ENCODE measurements at places on chromosomes 13 and 19.

- DNase-seq: peak; percentile 36
These were observed 29.2 kb downstream of the COG6 start for GRCh38 chr13:39684531-39685137.

GRCh38 chr13:43838909-43839308 lies 40.6 kb downstream of the CCDC122 start:
- DNase-seq: no peak

GRCh38 chr13:54173996-54174395 lies 1145.4 kb downstream of the OLFM4 start:
- no peak for DNase-seq

GRCh38 chr19:10557603-10558197 lies 8.1 kb downstream of the KRI1 start:
- no peak for DNase-seq

DNA sequence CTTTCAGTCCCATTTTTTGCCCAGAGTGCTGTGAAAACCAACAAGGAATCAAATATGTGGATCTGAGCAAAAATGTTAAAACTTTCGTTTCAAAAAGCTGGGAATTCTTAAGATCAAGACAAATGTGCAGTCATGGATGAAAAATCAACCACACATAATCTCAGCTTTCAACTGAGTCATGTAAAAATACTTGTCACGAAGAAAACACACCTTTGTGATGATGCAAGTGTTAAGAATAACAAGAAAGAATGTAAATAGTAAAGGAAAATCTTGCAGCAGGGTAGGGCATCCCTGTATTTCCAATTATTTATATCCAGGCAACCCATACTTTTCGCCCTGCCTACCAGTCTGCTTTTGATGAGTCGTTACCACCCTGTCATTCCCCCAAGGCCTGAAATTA lies 27.4 kb upstream of the DCLK1 start:
- DNase-seq: no peak

DNA sequence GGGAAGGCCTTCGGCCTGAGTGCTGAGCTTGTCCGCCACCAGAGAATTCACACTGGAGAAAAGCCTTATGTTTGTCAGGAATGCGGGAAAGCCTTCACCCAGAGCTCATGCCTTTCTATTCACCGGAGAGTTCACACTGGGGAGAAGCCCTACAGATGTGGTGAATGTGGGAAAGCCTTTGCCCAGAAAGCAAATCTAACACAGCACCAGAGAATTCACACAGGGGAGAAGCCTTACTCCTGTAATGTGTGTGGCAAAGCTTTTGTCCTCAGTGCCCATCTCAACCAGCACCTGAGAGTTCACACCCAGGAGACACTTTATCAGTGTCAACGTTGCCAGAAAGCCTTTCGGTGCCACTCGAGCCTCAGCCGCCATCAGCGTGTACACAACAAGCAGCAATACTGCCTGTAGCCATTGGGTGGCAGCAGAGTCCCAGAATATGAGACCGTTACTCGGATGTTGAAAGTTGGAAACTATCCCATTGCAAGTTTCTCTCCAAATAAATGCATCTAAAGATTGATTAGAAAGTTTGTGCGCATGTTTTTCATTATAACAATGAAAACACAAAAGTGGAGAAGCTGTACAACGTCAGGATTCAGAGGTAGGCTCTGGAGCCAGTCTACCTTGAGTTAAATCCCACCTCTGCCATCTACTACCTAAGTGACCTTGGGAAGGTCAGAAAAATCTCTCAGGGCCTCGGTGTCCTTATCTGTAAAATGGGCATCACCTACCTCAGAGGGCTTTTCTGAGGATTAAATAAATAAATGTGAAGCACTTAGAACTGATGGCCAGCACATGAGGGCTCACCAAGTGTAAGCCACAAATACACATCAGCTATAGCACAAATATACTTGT lies 21.1 kb downstream of the ZNF473 start:
- peak; percentile 37 for DNase-seq

DNA sequence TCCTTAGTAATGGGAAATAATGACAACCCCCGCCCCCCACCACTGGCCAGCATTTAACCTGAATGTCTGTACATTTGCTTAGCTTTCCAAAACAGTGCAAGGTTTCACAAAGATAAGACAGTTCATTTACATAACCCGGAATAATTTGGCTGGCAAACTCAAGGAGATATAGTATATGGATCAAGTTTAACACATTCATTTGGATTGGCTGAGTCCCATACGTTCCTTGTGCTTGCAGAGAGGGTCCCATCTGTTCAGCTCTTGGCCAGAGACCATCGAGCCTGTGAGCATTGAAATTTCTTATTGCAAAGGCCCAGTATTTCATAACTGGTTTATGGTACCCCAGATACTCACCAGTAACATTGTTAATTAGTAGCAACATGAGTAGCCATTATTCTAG lies 116.5 kb downstream of the GPC6 start:
- DNase-seq: no peak

DNA sequence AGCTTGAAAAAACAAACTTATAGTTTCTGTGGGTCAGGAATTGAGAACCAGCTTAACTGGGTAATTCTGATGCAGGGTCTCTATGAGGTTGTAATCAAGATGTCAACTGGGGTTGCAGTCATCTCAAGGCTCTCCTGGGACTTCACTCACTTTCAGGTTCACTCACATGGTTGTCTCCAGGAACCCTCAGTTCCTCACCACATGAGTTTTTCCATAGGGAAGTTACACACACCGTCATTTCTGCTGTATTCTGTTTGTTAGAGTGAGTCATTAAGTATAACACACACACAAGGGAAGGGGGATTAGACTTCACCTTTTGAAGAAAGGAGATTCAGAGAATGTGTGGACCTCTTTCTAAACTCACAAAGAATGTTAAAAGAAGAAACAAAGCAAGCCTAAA lies 34.9 kb upstream of the MLNR start:
- DNase-seq: no peak

DNA sequence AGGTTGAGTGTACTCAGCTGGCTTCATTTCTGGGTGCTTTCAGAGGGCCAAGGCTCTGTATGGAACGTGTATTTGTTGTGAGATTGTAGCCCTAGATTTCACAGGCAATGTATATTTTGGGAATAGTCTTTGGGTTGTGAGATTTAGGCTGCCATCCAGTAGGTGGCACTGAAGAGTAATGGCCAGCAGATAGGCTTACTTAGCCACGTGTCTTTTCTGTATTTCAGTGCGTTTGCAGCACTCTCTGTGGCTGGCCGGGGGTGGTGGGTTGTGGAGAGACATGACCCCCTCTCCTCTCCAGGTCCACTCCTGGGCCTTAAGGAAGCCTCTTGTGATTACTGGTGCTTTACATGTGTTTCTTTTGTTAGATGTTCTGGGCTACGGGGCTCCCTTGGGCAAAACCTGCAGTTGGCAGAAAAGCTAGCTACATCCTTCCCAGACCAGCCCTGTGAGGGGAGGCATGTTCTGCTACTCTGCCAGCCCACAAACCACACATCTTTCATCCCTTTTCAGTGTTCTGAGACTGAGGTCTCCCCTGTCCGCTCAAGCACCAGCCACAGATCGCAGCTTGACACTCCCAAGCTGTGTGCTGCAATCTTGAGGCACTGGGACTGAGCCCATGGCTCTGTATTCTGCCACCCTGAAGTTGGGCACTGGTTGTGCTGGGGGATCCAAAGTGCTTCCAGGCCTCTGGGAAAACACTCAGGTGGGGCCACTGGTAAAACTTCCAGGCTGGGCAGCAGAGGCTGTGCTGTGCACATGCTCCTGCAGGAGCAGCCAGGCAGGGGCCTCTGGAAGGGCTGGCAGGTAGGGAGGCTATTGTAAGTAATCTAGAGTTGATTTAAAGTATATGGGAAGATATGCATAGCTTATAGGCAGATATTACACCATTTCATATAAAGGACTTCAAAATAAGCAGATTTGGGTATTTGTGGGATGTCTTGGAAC lies 1096.8 kb upstream of the PCDH20 start:
- peak; percentile 40 for DNase-seq

GRCh38 chr13:98775386-98775785 lies 22.9 kb upstream of the SLC15A1 start:
- DNase-seq: no peak

DNA sequence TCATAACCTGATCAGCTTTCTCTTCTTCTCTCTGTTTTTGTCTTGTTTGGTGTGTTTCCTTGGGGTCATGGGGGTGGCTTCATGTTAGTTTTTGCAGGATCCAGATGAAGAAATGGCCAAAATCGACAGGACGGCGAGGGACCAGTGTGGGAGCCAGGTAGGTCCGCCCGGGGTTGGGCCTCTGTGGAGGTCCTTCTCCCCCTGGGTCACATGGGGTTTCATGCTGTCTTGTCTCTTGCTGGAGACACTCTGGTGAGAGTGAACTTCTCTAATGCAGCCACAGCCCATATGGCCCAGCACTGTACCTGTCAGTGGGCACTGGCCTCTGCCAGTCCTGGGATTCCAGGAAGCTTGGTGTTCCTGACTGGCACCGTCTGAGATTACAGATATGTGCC lies 1.1 kb downstream of the CCNE1 start:
- no peak for DNase-seq

GRCh38 chr13:91401920-91402319 lies 3.5 kb downstream of the GPC5 start:
- no peak for DNase-seq

- no peak for DNase-seq
These were observed 19.9 kb downstream of the ONECUT3 start for GRCh38 chr19:1773184-1773583.

- DNase-seq: no peak
These were observed 342.4 kb downstream of the KCNRG start for GRCh38 chr13:50357586-50358118.

GRCh38 chr19:12788682-12789097 lies 2.6 kb upstream of the JUNB start:
- peak; percentile 92 for DNase-seq

GRCh38 chr13:21511849-21512248 lies 52.7 kb upstream of the ZDHHC20 start:
- no peak for DNase-seq

- DNase-seq: no peak
These were observed 4.4 kb upstream of the CNMD start for GRCh38 chr13:52743988-52744387.

- DNase-seq: no peak
These were observed 133.2 kb downstream of the STARD13 start for GRCh38 chr13:33152389-33152788.

- no peak for DNase-seq
These were observed 83.7 kb downstream of the NUFIP1 start for GRCh38 chr13:44905556-44905955.

GRCh38 chr19:57512845-57513244 lies 13.1 kb downstream of the ZNF773 start:
- no peak for DNase-seq

DNA sequence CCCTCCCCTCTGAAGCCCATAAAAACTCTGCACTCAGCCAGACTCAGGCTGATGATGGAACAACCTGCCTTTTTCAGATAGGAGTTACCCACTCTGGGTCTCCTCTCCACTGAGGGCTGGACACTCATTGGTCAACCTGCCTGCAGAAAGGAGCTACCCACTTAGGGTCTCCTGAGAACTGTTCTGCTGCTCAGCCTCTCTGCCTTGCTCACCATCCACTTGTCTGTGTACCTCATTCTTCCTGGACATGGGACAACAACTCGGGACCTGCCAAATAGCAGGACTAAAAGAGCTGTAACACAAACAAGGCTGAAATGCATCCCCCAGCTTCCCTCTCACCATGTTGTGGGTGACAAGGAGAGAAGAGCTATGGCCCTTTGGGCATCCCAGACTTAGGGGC lies 18.4 kb upstream of the RCBTB2 start:
- DNase-seq: no peak

DNA sequence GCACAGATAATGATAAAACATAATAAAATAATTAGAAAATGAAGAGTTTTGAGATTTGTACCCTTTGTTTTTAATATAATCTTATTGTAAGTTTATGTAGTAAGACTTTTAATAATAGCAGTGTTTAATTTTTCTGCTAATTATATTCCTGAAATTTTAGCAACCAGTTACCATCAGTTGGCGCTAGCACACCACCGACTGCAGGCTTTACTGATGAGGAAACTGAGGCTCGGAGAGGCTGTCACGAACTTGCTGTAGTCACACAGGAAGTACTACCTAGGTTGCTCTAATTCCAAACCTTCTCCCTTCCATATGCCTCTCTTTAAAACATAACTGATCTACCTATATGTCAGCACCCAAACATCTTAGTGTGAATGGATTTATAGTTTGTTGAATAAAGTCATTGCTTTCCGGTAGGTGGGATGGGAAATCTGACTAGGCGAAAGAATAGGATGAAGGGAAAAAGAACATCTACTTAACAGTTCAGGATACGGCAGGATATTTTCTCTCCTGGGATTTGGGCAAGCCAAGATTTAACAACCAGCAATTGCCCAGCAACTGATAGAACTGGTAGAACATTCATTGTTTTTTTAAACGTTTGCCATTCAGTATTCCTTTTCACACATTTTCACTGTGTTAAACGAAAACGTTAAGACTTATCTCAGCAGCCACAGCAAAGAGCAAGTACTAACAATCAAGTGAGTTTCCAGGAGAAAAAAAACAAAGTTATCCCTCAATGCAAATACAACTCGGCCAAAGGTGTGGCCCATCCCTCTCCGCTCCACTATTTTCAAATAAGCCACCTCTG lies 822 bp upstream of the RFXAP start:
- no peak for DNase-seq

GRCh38 chr19:12140545-12141404 lies 625 bp upstream of the ZNF20 start:
- DNase-seq: peak; percentile 91

- DNase-seq: no peak
These were observed 4.4 kb downstream of the CACTIN start for GRCh38 chr19:3622224-3622623.

DNA sequence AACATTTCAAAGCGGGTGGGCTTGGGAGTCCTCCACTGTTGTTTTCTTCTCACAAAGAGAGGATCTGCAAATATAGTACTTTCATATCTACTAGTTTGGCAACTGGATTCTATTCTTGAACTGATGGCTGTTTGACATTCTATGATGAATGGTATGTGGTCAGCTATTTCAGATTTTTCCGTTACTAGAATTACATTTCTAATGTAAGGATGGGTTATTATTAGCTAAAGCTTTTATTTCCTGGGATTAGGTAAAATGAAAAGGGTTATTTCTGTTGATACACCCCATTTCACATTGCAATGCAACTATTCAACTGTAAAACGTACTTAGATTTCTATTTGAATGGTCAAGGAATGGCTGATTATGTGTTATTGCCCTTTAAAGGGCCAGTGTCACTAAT lies 629.7 kb downstream of the DACH1 start:
- no peak for DNase-seq

DNA sequence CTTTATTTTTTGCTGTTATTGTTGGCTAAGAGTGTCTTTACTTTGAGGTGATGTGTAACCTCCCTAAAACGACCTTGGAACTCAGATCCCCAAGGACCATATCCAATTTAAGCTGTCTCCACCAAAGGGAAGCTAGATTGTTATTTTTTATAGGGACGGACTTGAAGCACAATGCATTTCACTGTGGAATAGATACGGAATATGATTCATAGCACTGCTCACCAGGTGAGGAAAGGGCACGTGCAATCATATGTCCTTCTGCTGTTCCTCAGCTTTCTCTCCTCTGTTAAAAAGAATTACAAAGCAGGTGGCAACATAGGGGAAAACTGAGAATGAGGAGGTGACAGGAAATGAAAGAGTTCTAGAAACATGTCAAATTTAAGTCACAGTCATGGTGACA lies 679.0 kb downstream of the PCDH9 start:
- DNase-seq: no peak
